Sciatic nerve (tissue), 2 donors: ENCODE measurements at places on chromosomes 11 and 22.

DNA sequence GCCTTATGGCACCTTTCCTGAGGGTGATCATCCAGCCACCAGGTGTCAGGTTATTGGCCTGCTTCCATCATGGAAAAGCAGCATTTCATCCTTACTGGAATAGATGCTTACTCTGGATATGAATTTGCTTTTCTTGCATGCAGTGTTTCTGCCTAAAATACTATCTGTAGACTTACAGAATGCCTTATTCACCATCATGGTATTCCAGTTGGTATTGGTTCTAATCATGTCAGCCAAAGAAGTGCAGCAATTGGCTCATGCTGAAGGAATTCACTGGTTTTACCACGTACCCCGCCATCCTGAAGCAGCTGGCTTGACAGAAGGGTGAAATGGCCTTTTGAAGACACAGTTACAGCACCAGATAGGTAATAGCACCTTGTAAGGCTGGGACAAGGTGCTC lies 194.2 kb downstream of the AASDHPPT start:
- DNase-seq, result no peak

DNA sequence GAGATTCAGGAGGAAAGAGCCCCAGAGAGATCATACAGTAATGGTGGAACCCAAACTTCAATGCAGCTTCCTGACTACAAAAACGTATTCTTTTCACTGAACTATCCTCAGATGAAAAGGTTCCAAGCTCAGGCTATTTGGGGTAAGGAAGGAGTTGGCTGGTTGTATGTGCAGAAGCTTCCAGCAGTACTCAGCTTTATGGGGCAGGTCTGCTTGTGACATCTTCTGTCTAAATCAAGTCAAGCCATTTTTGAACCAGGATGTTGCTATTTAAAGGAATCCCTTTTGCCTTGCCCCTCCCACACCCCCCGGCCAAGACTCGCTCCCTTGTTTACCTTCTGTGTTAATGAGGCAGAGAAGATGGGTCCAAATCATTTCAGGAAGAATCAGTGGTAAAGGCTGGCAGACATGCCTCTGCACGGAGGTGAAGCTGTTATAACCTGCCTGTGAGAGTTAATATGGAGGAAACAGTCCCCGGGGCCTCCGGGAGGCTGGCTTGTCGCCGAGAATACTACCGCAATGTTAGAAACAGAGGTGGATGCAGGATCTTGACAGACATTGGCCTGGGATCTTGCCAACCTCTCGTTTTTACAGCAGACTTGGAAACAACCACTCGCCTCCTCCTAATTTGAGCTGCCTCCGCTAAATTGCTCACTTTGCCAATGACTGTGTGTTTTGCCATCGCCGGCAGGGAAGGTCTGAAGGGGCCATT lies 45.4 kb downstream of the TIMP3 start:
- no peak for DNase-seq

DNA sequence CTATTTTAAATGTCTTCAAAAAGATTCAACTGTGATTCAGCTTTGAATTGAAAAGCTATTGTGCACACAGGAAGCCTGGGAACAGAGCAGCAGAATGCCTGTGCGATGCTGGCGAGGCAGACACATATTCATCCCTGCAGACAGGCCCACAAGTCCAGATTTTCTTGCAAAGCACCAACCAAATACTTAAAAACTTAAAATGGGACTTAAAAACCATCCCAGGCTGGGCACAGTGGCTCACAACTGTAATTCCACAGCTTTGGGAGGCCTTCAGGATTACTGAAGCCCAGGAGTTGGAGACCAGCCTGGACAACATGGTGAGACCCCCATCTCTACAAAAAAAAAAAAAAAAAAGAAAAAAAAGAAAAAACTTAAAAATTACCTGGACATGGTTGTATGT lies 122.6 kb upstream of the SERPIND1 start:
- peak; percentile 2 for DNase-seq

GRCh38 chr22:22161924-22162851 lies 82.4 kb upstream of the VPREB1 start:
- DNase-seq, result no peak
